Stimulated activated CD8-positive, alpha-beta memory T cell treated with anti-CD3 and anti-CD28 coated beads, Interleukin-7, amount 100 ng/mL, for 1 hour (primary cell): ENCODE measurements at places on chromosomes 16 and 17.

- DNase-seq: no peak
These were observed 35.6 kb upstream of the GAS7 start for GRCh38 chr17:10234033-10234432.

DNA sequence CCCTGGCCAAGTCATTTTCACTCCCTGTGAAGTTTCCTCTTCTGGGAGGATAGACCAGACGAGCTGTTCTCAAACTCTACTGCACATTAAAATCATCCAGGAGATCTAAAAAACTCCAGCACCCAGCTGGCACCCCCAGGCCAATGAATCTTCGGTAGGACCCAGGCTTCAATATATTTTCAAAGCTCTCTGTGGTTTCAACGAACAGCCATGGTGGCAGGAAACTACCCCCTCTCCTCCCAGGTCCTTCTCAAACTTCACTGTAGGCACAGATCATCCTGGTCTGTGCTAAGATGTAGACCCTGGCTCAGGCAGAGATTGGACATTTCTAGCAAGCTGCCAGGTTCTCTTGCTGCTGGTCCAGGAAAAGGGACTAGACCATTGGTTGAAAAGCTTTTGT is 38.7 kb upstream of the GRIN2A start:
- DNase-seq: no peak

- DNase-seq: no peak
These were observed 104.5 kb upstream of the SEC14L1 start for GRCh38 chr17:77036136-77036840.

- DNase-seq: no peak
These were observed 3.0 kb upstream of the ITGAX start for GRCh38 chr16:31351942-31352325.
